Ovary (tissue), 10 donors: ENCODE measurements at places on chromosomes 1 and 21. TPM values are rescaled to one million over a fixed set of nuclear protein-coding genes. Genes with fewer than 3 reads are reported as not detected.
A peak's percentile ranks its signal among the peaks of the same experiment; 100 is the strongest.

Gene TMEM52
- 1.6 TPM for total RNA-seq

- DNase-seq = no peak
Observed at GRCh38 chr1:241615043-241615974, 24.9 kb downstream of the CHML start.

Gene TIE1
- total RNA-seq = 13.3 TPM

DNA sequence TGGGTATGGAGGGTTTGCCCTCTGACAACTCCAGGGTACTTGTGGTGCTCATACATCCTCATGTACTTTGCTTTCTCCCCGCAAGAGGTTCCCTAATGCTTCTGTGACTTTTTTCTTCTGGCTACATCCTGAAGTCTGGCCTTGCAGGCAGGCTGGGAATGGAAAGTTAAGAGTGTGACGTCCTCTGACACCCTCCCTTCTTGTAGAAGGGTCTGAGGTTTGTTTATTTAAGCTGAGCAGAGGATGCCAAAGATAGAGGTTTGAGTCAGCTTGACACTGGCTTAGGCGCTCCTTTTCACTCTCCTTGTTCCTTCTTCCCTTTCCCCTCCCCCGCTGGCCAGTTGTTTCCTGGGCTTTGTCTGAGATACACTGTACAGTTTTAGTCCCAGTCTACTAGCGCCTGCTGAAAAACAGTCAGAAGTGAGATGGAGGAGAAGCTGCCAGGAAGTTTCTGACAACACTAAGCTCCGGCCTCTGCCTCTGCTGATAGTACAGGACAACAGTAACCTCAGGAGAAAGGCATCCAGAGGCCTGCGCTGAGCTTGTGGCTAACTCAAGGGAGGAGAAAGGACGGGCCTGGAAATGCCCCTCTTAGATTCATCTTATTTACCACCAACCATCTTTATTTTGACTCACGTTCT lies at the start of gene MACF1:
MACF1 (plus strand) TSS at position 255 of the 641 bp plus-strand sequence; CDS start at position 583, 328 bp downstream.
- DNase-seq = peak; percentile 83

DNA sequence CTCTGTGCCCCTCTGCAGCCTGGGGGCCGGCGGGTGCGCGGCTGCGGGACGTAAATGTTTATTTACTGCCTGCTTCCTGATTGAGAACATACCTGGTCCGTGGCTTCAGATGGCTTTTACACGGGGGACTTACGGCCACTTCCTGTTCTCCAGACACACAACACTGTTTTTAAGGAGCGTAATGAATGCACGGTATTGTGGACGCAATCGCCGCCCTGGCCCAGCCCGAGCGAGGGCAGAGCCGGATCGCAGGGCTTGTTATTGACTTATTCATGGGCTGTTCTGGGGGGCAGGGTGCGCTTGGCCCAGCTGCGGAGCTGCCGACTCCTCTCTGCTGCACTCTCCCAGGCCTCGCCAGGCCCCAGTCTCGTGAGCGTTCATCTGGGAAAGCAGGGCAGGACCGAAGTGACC lies 52.8 kb upstream of the ACTRT2 start:
- no peak for DNase-seq

GRCh38 chr1:67052741-67053534 lies 1.0 kb downstream of the SLC35D1 start:
- peak; percentile 48 for DNase-seq
